ENCODE measurements at places on chromosomes 13 and 19.

DNA sequence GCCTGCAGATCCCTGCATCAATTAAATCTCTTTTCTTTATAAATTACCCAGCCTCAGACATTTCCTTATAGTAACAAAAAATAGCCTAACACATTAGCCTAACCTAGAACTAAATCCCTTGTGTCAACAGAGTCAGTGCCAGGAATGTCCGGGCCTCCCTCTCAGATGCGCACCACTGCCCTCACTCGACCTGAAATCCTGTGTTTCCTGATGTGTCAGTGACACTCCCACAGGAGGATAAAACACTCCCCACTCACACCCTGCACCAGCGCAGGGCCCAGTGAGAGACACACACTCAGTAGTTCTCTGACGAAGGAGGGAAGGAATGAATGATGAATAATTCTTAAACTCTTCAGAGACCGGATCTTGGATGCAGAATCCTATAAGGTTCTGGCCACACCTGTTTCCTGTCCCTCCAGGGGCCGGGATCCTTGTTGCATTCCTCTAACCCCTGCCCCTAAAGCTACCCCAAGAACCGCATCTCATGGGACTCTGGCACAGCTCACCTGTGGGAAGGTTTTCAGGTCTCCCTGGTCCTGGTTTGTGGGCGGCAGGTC is 3.1 kb downstream of the CEACAM3 start:
- no peak for DNase-seq

DNA sequence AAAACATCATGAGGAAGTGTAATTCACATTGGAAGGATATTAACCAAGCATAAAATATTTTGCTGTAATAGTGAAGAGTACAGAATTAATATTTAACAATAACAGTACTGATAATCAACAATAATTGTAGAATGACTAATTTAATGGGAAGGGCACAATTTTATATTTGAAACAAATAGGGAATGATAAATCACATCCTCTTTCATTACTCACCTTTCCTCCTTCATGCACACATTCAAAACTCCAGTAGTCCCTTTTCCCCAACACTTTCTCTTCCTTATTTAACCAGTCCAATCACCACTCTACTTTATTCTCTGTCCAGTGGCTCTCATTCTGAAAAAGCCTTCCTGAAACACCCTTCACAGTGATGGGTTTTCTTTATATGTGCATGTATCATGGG is 110.8 kb upstream of the POSTN start:
- no peak for DNase-seq

- DNase-seq = no peak
These were observed 30.0 kb upstream of the PCDH17 start for GRCh38 chr13:57601536-57601935.

GRCh38 chr13:50485979-50486935 is 357.2 kb downstream of the DLEU7 start:
- no peak for DNase-seq

DNA sequence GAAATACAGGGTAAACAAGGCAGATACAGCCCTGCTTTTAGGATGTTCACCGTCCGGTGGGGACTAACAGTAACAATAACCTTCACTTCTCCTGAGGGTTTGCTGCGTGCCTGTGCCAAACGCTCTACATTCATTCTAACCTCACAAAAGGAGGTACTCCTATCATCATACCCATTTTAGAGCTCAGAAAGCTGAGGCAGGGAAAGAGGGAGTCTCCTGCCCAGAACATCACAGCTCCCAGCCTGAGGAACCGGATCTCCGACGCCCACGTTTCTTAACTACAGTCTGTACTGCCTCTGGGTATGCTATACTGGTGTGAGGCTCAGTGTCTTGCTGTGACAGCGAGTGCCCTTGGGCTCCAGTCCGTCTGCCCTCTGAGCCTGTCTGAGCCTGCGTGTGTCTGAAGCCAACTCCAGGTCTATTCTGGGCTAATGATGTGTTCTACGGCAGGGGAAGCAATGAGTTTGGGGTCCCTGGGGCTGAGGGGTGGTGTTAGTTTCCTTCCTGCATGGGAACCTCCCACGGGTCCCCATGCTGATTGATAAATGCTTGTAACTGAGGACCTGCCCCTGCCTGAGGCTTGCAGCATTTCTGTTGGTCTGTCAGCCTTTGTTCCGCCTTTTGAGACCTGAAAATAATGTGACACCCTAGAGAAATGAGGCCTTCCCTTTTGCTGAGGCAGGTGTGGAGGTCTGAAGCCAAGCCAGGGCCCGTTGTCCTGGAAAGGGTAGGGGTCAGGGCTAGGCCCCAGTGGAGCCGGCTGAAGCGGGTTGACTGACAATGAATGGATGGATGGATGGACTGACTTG is 4.9 kb downstream of the LIPE start:
- no peak for DNase-seq

- no peak for DNase-seq
These were observed 23.5 kb downstream of the URI1 start for GRCh38 chr19:29965492-29965891.

- DNase-seq = no peak
These were observed 166.8 kb downstream of the MAB21L1 start for GRCh38 chr13:35309706-35310105.

DNA sequence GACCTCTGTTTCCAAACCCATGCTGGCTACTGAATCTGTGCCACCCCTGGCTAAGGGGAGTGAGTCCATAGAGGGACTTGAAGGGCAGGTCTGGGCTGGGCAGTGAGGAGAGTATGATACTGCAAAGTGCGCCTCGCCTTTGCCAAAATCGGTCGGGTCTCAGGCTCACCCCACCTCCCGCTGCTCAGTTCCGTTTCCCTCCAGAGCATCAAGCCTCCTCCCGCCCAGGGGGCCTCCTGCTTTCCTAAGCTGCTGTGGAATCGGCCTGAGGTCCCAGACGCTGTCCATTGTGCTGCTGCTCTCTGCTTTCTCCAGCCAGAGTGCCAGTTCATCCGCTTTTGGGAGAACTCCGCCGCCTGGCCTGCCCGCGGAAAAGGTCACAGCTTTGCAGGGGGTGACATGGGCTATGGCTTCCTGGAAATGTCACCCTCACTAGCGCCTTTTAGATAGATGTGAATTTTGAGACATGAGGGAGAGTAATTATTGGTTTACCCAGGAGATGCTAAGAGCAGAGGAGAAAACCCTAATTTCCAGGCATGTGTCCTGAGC is 1418.4 kb downstream of the UQCRFS1 start:
- DNase-seq = no peak

GRCh38 chr13:103331924-103332323 is 265.7 kb upstream of the SLC10A2 start:
- no peak for DNase-seq

GRCh38 chr19:20787786-20788185 is 11.7 kb downstream of the ZNF66 start:
- no peak for DNase-seq

DNA sequence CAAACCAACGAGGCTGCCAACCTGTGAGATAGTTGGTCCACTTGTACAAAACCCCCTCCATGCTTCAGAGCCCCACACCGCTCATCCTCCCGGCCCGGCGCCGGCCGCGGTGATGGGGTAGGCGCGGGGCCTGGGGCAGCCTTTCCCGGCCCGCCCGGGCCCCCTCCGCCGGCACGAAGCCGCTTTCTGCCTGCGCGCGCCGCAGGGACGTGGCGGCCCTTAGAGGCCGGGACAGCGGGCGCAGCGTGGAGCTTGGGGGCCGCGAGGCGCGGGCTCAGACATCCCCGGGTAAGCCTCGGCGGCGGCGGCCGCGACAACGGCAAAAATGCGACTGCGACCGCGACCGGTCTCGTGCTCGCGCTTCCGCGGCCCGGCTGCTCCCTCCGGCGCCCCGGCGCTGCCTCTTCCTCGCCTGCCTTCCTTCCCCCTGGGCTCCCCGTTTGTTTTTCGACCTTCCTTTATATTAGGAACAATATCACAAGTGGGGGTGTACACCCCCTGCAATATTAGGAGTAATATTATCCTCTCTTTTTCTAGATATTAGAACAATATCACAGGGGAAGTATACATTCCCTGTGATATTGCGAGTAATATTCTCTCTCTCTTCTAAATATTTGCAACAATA is 53.9 kb upstream of the CEACAM21 start:
- DNase-seq = peak; percentile 17

- DNase-seq = no peak
These were observed 2.3 kb downstream of the DDA1 start for GRCh38 chr19:17311455-17312188.

DNA sequence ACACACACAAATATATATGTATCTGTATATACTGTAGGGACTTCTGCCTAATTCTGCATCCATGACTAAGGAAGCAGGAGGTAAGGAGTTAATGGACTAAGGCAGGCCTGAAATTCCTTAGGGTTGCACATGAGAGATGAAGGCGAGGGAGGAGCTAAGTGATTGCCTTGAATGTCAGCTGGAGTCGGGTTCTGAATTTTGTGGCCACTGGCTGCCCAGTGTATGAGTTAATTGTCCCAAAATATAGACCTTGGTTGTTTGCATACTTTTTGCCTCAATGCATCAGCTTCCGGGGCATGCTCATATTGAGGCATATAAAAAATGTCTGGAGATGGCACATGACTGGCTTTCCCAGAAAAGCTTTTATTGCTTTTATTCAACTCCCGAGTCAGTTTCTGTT is 245.5 kb downstream of the TDRD3 start:
- DNase-seq = no peak

GRCh38 chr13:98570929-98571372 is 6.0 kb downstream of the STK24 start:
- peak; percentile 80 for DNase-seq

GRCh38 chr19:55777528-55777927 is 8.6 kb downstream of the RFPL4AL1 start:
- DNase-seq = no peak

DNA sequence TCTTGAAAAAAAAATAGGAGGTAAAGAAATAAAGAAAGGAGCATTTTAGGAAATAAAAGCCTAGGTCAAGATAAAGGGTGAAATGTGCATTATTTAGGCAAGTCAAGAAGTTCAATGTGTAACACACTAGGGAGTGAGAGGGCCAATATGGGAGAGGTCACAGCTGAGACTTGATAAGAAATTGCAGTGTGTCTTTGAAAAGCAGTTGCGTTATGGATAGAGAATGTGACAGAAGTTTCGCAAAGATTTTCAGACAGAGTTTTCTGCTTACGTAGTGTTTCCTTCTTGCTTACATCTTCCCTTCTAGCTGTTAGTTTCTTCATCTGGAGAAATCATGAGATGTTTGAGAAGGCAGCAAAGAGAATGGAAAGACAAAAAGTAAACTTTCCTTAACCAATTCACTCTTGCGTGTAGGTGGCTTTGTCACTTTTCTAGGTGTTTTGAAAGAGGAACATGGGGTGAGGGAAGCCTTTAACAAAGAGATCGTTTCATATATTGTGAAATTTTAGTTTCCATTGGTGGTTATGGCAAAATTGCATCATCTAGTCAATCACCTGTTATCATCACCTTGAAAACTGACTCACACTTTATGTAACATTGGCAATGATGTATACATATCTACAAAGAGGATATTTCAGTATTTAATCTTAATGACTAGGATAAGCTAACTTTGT is 975.5 kb downstream of the OLFM4 start:
- no peak for DNase-seq

DNA sequence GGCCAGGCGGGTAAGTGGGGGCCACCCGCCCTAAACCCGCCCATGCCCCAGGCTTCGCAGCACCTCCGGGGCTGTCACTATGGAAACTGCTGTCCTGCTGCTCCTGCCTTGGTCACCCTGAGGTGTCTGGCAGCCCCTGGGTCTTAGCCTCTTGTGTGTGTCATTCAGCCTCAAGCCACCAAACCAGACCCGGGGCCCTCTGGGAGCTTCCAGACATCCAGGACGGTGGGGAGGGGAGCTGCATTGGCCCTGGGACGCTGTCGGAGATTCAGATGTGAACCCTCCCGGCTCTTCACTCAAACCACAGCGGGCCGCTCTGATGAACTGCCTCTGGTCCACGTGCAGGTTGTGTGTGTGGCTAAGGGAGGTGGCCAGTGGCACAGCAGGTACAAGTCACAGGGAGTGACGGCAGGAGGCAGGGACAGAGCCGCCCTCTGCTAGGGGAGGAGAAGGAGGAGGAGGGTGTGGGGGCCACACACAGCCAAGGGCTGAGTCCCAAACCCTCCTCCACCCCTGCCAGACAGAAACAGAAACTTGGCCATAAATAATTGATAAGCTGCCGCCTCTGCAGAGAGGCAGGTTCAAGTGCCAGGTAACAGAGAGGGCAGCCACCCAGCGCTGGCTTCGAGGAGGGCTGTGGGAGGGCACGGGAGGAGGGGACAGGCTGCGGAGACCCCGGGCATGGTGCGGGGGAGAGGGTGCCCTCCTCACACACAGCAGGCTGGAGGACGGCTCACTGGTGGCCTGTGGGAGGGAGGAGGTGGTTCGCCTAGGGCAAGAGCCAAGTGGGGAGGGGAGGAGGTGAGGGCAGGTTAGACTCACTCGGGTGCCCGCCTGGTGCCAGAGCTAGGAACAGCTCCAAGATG is 8.0 kb downstream of the NANOS3 start:
- no peak for DNase-seq

- no peak for DNase-seq
These were observed 23.5 kb upstream of the MYDGF start for GRCh38 chr19:4693471-4694121.

DNA sequence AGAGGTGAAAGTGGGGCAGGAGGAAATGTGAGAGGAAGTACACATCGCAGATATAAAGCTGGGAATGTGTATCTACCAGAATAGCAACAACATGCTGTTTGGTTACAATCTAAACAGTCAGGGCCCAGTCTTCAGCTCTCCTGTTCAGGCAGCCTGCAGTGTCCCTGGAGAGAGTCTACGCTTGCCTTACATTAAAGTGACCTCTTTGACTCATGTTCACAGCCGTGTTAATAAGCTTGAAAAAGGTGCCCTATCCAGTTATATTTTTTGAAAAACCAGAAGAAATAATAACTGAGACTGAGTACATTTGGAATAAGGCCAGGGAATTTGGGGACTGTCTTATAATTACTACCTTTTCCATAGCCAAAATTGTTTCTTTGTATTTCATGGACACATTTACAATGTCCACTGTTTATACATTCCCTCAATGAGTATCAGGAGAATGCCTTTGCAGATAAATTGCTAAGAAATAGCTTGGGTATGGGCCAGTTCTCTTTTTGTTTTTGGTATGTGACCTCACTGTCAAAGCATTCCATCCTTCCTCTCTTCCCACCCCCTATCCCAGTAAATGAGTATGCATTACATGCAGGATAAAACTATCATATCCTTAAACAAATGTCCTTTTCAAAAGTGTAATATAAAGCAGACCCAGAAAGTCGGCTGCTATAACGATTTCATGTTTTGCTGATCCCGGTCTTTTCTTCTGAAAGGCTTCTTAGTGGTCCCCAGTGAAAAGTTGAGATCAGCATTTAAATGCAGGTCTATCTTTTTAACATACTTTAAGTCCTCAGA is 82.6 kb downstream of the PCDH9 start:
- DNase-seq = no peak

DNA sequence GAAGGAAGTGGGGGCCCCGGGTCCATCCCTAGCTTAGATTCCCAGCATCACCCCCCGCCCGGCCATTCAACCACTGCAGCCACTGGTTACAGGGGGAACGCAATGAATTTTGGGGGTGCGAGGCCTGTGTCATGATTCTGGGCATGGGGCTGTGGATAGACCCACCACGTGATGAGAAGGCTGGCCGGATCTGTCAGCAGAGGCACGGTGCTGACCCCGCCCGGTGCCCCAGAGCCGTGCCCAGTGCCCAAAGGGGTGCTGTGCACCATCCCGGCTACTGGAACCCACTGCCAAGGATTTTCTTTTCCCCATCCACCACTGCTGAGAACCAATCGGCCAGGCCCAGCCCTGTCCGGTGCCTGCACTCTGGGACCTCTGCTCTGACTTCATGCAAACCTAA is 27.4 kb downstream of the CLEC4M start:
- no peak for DNase-seq

All from T-helper 2 cell (primary cell).